Activated CD8-positive, alpha-beta T cell treated with anti-CD3 and anti-CD28 coated beads, Interleukin-2, amount 10 ng/mL, durations not matched to agents 7 days and 5 days (primary cell): ENCODE measurements at places on chromosomes 4 and X. TPM values are rescaled to one million over a fixed set of nuclear protein-coding genes. Genes with fewer than 3 reads are reported as not detected.

The DAPP1 gene
- 16.7 TPM for total RNA-seq

DNA sequence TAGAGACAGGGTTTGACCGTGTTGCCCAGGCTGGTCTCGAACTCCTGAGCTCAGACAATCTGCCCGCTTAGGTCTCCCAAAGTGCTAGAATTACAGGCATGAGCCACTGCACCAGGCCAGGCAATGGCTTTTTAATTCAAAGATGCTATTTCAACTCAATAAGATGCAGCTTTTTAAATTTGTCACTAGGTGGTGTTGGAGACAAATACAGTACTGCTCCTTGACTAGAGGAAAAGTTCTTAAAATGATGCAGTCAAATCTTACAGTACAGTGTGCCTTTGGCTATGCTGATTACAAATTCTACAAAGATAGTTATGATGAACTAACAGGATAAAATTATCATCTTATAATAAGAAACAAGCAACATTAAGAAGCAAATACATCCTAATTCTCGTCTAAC lies 441.1 kb downstream of the KCNIP4 start:
- no peak for DNase-seq

DNA sequence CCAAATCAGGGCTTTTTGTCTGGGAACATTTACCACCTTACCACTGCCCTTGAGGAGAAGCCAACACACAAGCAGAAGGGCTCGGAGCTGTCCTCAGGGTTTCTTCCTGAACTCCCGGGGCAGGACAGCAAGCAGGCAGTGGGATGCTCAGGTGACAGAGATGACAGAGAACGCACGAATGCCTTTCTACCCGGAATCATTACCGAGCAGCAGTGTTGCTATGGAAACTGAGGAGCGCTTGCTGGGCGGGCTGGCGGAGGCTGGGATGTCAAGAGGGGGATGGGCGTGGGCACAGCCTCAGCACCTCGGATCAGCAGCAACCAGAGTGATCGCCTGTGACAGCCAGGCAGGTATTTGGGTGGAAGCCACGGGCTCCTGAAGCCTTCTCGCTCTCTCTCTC lies 17.8 kb downstream of the SSR4 start:
- no peak for DNase-seq

- DNase-seq: no peak
Measured at GRCh38 chrX:23381099-23382087, 46.7 kb downstream of the PTCHD1 start.

DNA sequence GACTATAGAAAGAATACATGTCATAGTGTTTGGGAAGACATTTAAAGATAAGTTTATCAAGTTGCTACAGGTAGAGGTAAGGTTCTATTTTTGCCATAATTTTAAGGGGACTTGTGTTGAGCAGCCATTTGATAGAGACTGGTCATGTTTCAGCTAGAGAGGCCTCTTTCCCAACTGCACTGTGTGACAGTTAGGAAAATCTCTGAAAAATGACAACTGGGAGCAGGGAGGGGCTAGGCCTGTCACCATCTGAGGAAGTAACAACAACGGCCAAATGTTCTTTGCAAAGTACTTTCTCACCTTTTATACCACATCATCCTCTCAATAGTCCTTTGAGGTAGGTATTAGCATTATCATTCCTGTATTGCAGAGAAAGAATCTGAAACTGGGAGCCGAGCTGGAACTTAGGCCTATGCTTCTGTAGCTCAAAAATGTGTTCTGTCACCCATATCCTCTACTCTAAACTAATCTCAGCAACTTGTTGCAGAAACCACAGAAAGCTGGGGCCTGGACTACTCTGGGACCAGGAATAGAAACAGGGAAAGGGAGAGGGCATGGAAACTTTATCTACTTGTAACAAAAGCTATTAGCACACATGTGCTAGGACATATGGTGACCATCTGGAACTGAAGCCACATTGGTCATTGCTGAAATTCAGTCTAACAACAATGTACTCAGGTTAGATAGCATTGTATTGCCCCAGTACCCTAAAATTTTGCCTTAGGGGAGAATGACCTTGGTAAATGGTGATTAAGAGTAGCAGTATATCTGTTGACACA lies 198.9 kb downstream of the MID1IP1 start:
- no peak for DNase-seq
